ENCODE measurements at places on chromosomes 16 and 17.

DNA sequence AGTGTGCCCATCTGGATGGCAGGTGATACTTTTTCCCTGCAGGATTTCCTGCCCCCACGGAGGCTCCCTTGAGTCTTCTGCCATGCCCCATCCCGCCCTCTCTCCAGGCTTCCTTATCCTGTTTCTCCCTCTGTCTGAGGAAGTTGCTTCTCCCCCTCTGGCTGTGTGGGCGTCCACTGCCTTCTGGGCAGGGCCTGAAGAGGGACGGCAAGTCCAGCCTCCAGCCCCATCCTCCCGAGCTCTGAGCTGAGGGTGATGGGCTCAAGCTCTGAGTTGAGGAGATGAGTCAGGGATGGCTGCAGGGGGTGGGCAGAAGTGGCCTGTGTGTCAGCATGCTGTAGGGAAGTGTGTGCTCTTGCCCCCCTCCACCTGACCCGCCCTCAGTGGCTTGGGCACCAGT, 14.2 kb upstream of the RAP1GAP2 start:
- DNase-seq, result no peak

DNA sequence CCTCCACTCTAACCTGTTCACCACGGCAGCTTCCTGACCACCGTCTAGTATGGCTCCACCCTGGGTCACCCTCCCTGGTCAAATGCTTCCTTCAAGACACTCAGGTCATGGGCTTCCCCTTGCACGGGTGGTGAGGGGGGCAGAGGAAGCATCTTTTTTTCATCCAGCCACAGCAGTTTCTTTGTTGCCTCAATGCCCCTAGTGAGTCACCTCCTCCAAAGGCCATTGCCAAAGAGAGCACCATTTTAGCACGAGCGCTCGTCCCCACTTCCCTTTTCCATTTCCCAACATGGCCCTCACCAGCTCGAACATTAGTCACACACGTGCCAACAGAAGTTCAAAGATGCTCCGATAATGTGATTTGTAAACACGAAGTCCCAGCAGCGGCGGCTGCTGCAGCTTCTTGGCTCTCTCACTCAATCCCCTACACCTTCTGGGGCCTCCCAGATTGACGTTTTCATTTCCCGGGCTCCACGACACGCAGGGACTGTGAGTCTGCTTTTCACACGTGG, 134.6 kb downstream of the GAS7 start:
- no peak for DNase-seq

DNA sequence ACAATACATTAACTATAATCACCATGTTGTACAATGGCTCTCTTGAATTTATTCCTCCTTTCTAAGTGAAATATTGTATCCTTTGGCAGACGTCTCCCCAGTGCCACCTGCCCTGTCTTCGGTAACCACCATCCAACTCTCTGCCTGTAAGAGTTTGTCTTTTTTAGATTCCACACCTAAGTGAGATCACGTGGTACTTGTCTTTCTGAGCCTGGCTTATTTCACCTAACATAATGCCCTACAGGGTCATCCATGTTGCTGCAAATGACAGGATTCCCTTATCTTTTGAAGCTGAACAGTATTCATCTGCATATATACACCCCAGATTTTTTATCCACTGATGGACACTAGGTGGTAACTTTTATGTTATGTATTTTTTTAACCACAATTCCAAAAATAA, 24.2 kb downstream of the ORC6 start:
- no peak for DNase-seq

GRCh38 chr16:87604634-87605111, 2.4 kb downstream of the JPH3 start:
- DNase-seq, result no peak

DNA sequence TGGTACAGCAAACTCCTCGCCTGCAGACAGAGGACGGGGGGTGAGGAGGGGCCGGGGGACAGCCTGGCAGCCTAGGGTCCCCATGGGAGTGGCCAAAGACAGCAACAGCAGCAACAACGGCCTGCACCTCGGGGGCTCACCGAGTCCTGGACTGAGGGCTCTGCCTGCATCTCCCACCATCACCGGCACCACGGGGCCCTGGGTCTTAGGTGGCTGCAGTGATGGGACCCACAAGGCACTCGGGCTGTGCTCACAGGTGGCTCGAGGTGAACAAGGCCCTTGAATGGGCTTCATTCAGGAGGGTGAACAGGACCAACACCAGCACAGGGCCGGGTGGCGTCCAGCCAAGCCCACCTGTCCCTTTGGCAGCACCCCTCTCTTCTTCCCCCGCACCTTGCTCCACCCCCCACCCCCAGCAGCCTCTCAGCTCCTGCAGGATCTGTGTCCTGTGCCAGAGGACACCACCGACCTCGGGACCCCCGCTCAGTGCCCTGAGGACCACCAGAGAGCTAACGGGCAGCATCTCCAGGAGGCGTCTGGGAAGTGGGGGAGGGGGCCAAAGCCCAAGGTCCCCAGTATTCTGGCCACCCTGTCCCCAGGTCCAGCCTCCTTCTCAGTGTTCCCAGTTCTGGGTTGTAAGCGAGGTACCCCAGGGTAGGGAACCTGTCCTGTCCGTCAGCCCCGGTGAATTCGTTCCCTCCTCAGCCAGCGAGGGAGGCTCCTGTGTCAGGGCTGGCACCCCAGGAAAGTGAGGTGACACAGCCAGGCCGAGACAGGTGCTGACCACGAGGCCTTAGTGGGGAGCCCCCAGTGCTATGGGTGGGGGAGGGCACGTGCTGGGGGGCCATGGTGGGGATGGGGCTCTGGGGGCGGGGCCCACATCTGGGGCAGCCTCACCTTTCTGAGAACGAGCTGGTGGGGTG, 94.3 kb downstream of the TBC1D16 start:
- no peak for DNase-seq

- DNase-seq, result no peak
These were observed 10.9 kb upstream of the SLC7A5 start for GRCh38 chr16:87880117-87880696.

DNA sequence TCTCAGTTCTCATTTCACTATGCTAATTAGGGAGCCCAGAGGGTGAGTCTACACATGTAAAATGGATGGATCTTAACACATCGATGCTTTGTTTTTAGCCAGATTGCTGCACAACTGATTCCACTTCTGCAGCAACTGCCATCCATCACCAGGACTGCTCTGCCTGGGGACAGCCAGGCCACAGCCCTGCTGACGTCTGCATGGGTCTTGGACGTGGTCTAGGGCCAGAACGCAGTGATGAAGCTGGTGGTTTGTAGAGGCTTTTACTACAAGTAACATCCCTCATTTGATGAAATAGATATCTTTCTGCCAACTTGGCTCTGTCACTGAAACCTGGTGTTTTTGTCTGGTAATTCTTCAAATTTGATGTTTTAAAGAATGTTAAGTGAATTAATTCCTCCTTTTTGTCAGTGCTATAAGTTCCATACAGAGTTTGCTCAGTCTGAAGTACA, 50.6 kb downstream of the MARCHF10 start:
- DNase-seq, result no peak

GRCh38 chr17:35621768-35622167, 34.6 kb downstream of the AP2B1 start:
- DNase-seq, result no peak

- no peak for DNase-seq
These were observed 54.6 kb downstream of the ABR start for GRCh38 chr17:1124896-1125787.

DNA sequence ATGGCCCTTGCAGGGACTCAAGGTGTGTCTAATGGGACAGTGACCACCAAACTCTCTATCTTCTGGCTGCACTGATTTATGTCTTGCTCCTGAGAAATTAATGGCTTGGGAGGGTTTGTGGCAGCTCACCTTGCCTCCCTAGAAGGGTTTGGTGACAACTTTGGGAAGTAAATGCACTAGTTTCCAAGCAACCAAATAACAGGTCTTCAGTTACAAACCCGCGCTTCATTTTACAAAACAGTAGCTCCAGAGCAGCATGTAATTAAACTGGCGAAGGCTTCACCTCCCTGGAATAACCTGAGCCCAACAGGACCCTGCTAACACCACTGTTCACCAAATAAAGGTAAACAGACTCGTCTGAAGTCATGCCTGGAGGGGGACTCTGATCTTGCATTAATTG, 318.3 kb downstream of the SLC39A11 start:
- DNase-seq, result no peak

GRCh38 chr16:12390644-12391043, 413.0 kb downstream of the CPPED1 start:
- no peak for DNase-seq

All from HCT116 (cell line).